HT1080 (cell line): ENCODE measurements at places on chromosomes 11 and 22. TPM values are rescaled to one million over a fixed set of nuclear protein-coding genes. Genes with fewer than 3 reads are reported as not detected.
A peak's percentile ranks its signal among the peaks of the same experiment; 100 is the strongest.

The LRRN4CL gene
- total RNA-seq = 0.13 and 0.20 TPM in 2 replicates

The MEI1 gene
- total RNA-seq = 1.4 and 2.4 TPM in 2 replicates

DNA sequence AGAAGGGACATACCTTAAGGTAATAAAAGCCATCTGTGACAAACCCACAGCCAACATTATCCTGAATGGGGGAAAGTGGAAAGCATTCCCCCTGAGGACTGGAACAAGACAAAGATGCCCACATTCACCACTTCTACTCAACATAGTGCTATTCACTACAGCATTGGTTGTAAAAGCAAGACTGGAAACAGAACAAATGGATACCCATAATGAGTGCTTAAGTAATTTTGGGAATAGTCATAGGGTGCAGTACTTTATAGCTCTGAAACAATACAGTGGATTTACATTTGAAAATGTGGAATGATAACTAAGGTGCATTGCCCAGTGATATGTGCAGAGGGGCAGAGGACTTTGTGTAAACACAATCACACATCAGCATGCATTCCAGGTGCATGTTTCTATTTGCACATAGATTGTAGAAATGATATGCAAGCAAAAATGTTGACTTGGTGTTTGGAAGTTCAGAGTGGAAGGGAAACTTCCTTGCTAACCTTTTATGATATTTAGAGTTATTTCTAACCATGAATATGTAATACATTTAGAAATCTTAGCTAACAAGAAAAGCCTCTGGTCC is 112.3 kb downstream of the IGLL1 start:
- no peak for DNase-seq

GRCh38 chr11:66495401-66495854 is 15.0 kb upstream of the BBS1 start:
- DNase-seq = no peak

The CLMP gene
- total RNA-seq = 16.6 and 17.7 TPM in 2 replicates

GRCh38 chr11:19910931-19911330 is 198.3 kb downstream of the NAV2 start:
- DNase-seq = no peak

GRCh38 chr11:34251589-34251980 is 106.2 kb downstream of the ABTB2 start:
- DNase-seq = peak; percentile 55

DNA sequence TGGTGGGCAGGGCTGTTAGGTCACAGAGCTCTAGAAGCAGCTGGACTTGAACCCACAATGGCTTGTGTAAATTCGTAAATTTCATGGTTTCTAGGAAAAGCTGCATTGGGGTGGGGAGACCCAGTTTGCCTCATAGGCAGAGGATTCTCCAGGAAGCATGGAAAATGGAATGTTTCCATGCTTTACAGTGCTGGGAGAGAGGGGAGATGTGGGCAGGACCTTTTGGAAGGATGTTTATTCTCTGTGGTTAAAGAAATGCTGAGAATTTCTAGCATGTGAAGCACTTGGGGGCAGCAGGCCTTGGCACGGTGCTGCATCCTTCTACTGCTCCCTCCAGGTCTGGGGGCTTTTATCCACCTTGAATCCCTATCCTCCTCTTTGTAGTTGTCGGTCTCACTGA is 46.3 kb downstream of the TRAF6 start:
- DNase-seq = peak; percentile 52

DNA sequence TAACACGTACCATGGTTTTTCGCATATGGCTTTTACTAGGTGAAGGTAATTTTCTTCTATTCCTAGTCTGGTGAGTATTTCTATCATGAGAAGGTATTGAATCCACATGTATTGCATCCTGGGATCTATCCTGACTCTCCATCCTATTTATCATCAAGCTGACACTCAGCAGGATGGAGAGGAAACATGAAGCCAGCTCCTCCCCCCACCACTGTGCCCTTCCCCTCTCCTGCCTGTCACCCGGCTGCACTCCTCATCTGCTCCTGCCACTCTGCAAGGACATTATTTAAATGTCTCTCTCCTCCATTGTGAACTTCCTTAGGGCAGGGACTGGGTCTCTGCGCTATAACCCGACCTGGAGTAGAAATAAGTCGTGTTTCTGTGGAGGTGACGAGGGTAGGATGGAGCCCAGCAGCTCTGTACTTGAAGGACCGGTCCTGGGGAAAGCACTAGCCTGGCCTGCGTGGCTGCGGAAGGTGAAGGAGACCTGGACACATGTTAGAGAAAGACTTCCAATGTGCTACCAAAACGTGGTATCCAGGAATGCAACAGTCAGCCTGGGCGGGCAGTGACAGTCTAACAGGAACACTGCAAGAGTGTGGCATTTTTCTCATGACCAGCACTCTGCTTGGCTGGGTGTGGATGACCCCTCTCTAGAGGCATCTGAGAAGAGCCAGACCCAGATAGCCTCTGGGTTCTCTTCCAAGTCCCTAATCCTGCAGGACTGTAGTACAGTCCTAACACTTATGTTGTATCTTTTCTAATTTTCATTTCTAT is 111.2 kb downstream of the MICAL3 start:
- no peak for DNase-seq

- DNase-seq = no peak
These were observed 3.5 kb upstream of the GLB1L3 start for GRCh38 chr11:134272381-134273316.

The MTCH2 gene
- 116 and 192 TPM in 2 replicates for total RNA-seq

- no peak for DNase-seq
These were observed 8.0 kb downstream of the PATE2 start for GRCh38 chr11:125770583-125770982.
